Activated naive CD8-positive, alpha-beta T cell treated with anti-CD3 and anti-CD28 coated beads, Interleukin-2, amount 10 ng/mL, durations not matched to agents 7 days and 5 days (primary cell): ENCODE measurements at places on chromosomes 1 and 21. TPM values are rescaled to one million over a fixed set of nuclear protein-coding genes. Genes with fewer than 3 reads are reported as not detected.

The CACNA1S gene
- not detected for total RNA-seq

The LRRIQ3 gene
- total RNA-seq = 1.8 TPM

The CELSR2 gene
- total RNA-seq = 6.3 TPM

The HPDL gene
- 8.4 TPM for total RNA-seq

The OR2T4 gene
- not detected for total RNA-seq

The LYPD8 gene
- total RNA-seq = not detected

The TMEM52 gene
- total RNA-seq = not detected

The TNNT2 gene
- total RNA-seq = not detected

GRCh38 chr1:109193653-109194590 lies 19.8 kb upstream of the SARS1 start:
- DNase-seq = peak; percentile 76

DNA sequence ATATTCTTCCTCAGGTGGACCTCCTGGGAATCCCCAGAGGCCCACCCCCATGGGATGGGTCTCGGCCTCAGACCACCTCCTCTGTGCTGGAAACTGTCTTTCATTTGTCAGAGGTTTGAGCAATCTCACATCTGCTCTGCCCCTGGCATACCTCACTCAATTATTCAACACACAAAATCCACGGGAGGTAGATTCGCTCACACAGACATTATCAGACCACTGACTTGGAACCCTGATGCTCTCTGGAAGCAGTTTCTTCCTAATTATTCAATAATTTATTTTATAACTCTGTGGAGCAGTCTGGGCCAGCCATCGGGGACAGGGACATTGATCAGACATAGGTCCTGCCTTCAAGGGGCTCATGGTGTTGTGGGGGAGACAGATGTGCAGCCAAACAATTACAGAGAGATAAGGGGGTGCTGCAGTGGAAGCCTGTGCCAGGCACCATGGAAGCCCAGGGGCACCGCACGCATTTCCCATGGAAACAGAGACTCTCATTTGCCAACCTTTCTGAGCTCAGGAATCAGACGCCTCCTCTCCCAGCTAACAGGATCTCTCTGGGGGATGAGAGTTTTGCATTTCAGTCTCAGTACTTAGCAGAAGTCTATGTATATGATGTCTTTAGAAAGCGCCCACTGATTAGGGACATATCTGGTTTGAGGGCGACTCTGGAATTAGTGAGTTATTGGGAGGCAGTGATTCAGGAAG lies 96.5 kb downstream of the HMGB4 start:
- DNase-seq = no peak

GRCh38 chr1:43439781-43440180 lies 13.9 kb downstream of the HYI start:
- DNase-seq = no peak

GRCh38 chr1:10271869-10272268 lies 61.5 kb downstream of the KIF1B start:
- no peak for DNase-seq

DNA sequence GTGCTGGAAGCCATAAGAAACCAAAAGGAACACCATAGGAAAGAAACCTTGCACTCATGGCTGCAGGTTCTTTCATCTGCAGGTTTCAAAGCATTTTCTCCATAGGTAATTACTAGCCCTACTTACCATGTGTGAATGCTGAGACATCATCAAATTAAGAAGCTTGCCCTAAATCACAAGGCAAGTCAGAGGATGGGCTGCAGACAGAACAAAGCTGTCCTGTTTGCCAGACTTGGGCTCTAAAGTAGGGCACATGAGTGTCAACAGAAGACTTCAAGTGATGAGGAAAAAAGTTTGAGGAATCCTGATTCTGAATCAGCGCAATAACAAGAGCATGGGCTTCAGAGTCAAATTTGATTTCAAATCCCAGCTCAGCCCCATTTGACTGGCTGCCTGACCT lies 5.8 kb upstream of the EPS15 start:
- DNase-seq = no peak

- DNase-seq = no peak
Measured at GRCh38 chr1:203628201-203629015, 1.8 kb downstream of the ATP2B4 start.

- no peak for DNase-seq
Measured at GRCh38 chr1:107389410-107390396, 248.9 kb downstream of the NTNG1 start.

DNA sequence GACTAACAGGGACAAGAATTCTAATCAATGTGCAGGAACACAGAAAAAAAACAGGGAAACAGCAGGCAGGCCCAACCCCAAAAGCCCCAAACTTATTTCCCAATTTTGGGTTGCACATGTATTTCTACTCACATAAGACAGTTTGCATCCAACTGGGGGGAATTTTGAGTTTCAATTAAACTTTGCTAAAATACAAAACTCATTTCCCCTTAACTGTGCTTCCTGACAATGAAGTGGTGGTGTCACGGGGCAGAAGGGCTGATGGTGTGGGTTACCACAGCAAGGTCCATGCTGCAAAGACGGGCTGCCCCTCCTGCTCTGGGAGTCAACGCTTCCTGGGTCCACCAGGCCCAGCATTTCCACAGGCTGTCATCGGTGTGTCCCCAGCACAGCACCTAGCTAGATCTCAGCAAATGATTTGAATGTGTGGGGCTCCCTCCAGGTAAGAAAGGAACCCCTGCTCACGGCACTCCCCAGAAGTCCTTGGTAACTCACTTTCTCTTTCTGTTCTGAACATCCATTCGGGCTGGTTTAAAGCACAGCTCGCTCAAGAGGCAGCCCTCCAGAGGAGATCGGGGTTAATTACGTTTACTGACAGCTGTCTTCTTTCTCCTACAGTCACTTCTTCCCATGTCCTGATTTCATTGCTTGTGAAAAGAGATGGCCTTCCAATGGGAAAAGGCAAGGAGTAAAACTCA lies 27.4 kb downstream of the HIVEP3 start:
- peak; percentile 75 for DNase-seq

- DNase-seq = no peak
Measured at GRCh38 chr1:26626994-26627393, 68.8 kb upstream of the ARID1A start.

- DNase-seq = no peak
Measured at GRCh38 chr1:39398278-39399021, 93.0 kb upstream of the BMP8A start.

- no peak for DNase-seq
Measured at GRCh38 chr1:71587961-71588360, 507.1 kb upstream of the ZRANB2 start.

GRCh38 chr1:77533660-77534305 lies 148.7 kb downstream of the ZZZ3 start:
- DNase-seq = peak; percentile 48

DNA sequence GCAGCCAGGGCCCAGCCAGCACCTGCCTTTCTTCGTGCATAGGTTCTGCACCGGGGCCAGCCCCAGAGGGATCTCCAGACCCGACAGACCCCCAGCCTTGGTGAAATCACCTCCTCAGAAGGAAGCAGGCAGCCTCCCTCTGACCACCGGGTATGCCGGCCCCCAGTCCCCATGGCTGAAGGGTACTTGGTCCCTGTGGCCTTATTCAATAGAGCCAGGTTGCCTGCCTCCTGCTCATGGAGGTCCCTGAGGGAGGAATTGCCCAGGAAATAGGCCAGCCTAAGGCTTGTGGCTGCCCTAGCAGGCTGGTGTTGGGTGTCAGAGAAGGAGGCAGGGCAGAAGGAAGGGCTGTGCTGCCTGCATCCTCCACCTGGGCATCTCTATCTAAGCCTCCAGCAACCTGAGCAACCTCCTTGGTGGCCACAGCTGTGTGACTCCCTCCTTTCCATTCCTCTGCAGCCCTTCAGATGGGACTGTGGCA lies 338.2 kb upstream of the VAMP3 start:
- no peak for DNase-seq

GRCh38 chr1:155071701-155072100 lies 6.9 kb upstream of the EFNA3 start:
- no peak for DNase-seq

DNA sequence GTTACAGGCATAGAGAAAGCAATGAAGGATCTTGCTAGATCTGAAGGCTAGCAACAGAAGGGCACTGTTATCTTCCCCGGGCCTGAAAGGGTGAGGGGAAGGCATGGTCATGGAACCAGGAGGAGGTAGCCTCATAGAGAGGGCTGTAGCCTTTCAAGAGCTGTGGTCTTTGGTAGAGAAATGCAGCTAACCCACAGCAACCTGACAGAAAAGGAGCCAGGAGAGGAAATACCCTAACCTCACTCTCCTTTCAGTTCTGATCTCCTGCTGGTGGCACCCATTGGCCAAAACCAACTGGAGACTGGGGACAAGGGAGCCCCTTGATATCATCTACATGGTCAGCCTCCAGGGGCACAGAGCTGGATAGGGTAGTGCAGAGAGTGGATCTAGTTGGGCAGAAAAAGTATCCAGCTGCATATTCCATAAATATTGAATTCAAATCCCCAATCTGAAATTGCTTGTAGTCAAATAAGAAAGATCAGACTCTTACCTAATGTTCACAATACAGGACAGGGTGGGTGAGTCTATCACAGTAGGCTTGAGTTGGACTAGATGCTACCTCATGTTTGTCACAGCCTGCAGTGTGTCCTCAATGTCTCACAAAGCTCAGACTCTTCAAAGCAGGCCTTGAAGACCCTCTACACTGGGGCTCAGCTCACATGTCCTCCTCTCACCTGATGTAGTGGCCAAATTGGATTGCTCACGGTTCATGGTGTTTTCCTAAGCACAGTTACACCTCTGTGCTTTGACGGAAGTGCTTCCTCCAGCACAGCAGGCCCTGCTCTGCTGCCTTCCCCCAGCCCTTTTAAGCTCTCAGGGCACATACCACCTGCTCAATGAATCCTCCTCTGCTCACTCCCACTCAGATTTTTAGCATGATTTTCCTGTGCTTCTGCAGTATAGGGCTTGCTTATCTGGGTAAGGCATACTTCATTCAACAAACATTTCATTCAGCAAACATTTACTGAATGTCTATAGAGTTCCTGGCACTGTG lies 74.1 kb upstream of the JUN start:
- DNase-seq = peak; percentile 53

- DNase-seq = no peak
Measured at GRCh38 chr1:111480674-111481073, 6.9 kb downstream of the C1orf162 start.

GRCh38 chr1:151964510-151964909 lies 29.1 kb downstream of the S100A10 start:
- no peak for DNase-seq

DNA sequence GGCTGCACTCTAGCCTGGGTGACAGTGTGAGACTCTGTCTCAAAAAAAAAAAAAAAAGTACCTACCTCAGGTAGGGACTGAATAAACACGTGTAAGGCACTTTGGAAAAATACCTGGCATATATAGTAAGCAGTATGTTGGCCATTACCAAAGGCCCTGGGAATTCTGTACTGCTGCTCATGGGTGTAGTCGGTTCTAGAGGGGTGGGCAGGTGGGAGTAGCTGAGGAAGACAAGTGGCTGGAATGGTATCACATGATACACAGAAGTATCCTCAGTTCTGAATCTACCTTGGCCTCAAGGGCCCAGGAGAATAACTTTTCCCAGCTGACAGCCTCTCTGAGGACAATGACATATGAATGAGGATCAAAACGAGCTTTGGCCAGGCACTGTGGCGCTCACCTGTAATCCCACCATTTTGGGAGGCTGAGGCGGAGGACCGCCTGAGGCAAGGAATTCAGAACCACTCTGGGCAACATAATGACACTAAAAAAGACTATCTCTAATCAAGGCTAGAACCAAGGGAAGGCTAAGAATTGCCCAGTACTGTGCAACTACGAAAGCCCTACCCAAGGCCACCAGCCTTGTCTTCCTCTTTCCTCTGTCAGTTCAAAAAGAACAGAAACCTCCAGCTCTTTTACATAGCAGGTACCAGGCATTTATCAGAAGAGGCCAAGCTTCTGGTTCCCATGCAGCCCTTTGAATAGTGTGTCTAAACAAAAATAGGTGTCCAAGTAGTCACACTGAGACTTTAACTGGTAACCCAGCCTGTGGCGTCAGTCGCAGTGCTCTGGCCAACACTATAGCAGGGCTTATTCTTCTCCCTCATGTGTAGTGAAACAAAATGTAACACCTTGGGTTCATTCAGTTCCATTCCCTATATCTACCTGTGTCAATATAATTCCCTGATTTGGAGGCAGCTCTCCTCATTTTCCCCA lies 10.2 kb downstream of the MMACHC start:
- no peak for DNase-seq

GRCh38 chr1:198876371-198876871 lies 237.6 kb downstream of the PTPRC start:
- no peak for DNase-seq

- peak; percentile 56 for DNase-seq
Measured at GRCh38 chr1:23657659-23658275, 33.8 kb upstream of the RPL11 start.

- DNase-seq = no peak
Measured at GRCh38 chr1:65440322-65440900, 19.9 kb downstream of the LEPR start.

DNA sequence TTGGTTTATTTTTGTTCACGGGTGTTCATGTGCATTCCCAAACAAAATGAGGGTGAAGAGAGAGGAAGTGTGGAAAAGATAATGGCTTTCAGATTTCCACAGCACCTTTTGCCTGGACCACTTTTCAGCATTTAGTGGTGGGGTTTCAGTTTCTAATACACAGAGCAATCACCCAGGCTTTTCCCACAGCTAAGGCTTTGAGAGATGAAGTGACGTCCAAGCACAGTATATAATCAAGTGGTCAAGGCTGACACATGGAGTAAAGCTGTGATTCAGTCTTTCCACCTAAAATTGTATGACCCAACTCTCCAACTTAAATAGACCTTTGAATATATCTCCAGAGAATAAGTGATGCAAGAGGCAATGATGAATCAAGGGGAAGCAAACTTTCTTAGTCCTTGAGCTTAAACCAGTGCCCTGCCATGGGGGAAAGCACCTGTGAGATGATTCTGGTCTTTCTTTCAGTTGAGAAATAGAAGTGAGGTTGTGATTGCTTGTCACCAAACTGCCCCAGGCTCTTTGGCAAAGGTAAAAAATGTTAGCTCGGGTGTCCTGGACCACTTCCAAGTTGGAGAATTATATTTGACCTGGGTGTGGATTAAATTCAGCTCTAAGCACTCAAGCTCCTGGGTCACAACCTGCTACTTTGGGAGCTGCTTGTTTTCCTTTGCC lies 2.4 kb upstream of the PIK3R3 start:
- no peak for DNase-seq

DNA sequence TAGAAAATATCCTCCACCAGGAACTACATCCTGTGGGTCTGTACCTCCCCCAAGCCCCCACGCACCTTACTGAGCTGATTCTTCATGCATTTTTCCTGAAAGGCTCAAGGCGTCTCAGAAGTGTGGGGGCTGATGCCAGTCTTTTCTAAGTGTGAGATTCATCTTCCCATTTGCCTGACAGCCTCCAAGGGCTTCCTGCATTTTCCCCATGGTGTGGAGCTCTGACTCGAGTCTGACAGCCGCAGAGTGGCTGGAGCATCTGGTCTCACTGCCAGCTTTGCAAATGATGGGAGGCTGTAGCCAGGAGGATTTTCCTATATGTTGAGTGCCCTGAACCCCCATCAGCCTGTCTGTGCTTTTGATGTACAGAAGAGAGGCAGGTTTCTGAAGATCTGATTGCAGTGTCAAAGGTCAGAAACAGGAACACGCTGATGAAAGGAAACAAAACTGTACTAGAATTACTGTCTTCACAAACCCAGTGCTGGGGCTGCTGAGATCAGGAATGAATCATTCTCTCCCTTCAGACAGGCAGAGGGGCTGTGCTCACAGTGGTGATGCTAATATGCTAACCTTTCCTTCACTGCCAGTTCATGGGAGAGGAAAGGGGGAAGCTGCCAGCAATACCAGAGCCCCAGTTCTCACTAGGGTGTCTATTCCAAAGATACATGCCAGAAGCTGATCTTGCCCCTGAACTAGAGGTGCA lies 201.5 kb upstream of the C1orf174 start:
- no peak for DNase-seq
